ENCODE measurements at places on chromosomes 2 and 18. TPM values are rescaled to one million over a fixed set of nuclear protein-coding genes. Genes with fewer than 3 reads are reported as not detected.

RSAD2 gene
- total RNA-seq: 5.4 TPM

REG3G gene
- not detected for total RNA-seq

TET3 gene
- total RNA-seq: 19.7 TPM

METTL4 gene
- total RNA-seq: 28.3 TPM

PLA2R1 gene
- total RNA-seq: not detected

SPATA3 gene
- 1.9 TPM for total RNA-seq

UGT1A5 gene
- total RNA-seq: not detected

DCC gene
- not detected for total RNA-seq

PDE6D gene
- total RNA-seq: 37.8 TPM

BOLL gene
- 0.10 TPM for total RNA-seq

ID2 gene
- 223 TPM for total RNA-seq

HRH4 gene
- 0.16 TPM for total RNA-seq

TMEM169 gene
- total RNA-seq: 1.6 TPM

PTPN4 gene
- total RNA-seq: 46.5 TPM

C1QL2 gene
- total RNA-seq: not detected

CHRNG gene
- not detected for total RNA-seq

DPP4 gene
- total RNA-seq: 52.9 TPM

ACOXL gene
- total RNA-seq: 0.44 TPM

GTF3C2 gene
- total RNA-seq: 58.7 TPM

STEAP3 gene
- not detected for total RNA-seq

DNA sequence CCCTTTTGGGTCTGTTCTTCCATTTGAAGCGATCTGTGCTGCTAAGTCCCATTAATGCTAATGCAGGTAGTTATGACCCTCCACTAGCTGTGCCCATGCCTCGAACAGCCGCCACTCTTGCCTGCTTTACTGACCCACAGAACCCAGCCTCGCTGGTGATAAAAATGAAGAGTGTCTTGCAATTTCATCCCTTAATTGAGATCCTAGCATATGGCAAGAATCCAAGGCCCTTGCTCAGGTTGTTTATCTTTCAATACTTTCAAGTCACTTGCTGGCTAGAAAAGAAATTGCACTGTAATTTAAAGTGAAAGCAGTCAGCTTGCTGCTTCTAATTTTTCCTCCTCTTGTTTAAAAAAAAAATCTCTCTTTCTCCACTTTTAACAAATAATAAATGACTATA lies 73.6 kb downstream of the ZNF521 start:
- no peak for DNase-seq

DNA sequence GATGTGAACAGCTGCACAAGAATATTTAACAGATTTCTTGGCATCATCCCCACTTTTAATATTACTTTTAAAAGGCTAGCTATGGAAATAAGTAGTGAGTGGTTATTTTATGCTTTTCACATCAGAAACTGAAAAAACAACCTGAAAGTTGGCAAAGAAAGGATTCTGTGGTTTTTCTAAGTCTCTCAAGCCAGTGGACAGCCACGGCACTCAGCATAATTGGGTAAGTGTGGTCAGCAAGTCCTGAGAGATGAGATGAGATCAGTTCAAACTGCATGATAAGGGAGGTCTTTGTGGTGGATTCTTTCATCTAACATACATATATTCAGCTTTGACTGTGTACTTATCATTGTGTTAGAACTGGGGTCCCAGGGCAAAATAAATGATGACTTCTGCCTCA lies 105.2 kb downstream of the LYPD6B start:
- DNase-seq: no peak

- DNase-seq: peak; percentile 31
These were observed at the start of gene FAM124B for GRCh38 chr2:224401641-224402342. Gene FAM124B (minus strand): TSS chr2:224402107. CDS start chr2:224401768, 339 bp downstream.

DNA sequence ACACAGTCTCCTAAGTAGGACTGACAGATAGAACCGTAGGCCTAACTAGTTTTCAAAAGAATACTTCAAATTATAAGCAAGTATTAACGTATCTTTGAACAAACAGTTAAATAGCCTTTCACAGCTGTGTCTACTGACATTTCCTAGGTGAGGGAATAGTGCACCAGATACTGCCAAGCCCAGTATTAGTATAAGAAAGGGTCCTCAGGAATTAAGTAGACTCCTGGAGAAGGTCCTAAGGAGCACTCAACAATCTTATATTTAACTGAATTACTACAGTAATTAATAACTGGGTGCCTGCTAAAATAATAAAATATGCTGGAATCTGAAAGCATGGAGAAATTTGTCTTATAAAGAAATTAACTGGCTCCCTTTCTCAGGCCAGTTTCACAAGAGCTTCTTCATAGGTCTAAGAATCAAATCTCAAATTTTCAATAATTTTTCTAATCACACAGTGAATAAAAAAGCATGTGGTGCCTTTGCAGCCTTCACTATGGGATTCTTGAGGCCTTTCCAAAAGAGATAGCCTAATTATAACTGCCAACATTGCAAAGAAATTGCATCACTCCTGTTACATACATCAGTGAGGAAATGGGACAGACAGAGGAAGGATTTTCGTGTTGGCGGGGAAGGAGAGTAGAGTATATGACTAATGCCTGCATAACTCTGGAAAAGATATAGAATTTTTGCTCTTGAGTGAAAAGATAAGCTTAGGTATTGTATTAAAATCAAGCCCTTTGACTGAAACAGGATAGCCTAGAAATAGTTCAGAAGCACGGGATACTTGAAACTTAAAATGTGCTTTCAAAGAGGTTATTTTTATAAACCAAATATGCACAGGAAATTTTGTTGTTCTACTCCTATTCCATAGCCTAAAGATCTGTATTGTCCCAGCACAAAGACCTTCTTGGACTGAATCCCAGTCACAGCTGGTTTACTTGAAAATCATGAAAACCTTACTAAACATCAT lies 228.6 kb upstream of the STK17B start:
- no peak for DNase-seq

DNA sequence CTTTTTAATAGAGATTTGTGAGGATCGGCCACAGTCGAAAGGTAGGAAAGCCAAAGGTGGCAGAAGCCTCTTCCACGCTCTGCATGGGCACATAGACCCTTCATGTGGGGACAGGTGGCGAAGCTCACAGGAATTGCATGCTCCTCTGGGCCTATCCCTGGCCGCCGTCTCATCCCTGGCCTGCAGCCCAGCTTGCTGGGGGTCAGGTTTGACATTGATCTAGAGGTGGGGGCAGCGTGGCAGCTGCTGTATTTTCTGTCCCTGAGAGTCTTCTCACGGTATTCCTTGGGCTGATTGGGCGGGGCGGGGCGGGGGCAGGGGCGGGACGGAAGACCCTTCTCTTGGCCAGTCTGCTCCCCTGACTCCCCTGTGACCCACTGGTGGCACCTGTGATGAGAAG lies 48.9 kb downstream of the STK25 start:
- no peak for DNase-seq

DNA sequence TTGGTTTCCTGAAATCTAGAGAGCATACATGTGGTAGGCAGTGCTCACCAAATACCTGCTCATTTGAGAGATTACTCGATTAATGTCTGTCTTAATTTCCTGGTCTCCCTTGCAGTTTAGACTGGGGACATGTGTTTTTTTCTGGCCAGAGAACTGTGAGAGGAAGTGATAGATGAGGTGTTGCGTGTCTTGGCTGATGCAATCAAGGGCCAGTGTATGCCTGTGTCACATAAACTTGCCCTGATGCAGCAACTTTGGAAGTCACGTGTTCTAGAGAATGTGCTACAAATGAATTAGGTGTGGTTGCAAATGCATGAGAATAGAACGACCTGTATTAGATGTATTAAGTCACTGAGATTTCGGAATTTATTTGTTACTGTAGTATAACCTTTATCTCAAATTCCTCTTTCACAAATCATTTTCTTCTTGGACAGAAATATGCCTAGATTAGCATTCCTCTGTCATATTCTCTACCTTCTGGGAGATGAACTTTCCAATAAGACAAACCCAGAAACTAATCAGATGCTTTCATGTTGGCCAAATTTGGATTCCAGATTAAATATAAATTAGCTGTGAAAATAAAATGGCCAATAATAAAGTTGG lies 9.9 kb upstream of the IL1A start:
- DNase-seq: peak; percentile 60

- DNase-seq: no peak
These were observed 1137.6 kb upstream of the NXPH2 start for GRCh38 chr2:139917690-139918384.

GRCh38 chr2:226772389-226773179 lies 27.0 kb downstream of the IRS1 start:
- DNase-seq: no peak

DNA sequence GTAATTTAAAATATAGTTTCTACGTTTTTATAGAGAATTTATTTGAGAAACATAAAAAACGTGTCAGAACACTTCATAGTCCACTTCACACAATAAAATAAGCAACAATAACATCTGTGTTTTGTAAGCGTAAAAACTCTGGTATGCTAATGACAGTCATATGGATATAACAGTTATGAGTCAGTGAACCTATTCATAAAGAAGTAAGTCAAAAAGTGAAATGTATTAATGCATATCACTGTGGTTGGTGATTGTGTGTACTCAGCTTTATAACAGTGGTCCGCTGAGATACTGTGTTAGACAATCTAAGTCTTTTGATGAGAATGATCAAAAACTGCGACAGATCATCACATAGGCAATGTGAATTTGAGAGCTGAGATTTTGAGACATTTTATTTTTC lies 153.2 kb downstream of the WDR7 start:
- no peak for DNase-seq

GRCh38 chr2:86358957-86359356 lies 21.5 kb upstream of the REEP1 start:
- no peak for DNase-seq

DNA sequence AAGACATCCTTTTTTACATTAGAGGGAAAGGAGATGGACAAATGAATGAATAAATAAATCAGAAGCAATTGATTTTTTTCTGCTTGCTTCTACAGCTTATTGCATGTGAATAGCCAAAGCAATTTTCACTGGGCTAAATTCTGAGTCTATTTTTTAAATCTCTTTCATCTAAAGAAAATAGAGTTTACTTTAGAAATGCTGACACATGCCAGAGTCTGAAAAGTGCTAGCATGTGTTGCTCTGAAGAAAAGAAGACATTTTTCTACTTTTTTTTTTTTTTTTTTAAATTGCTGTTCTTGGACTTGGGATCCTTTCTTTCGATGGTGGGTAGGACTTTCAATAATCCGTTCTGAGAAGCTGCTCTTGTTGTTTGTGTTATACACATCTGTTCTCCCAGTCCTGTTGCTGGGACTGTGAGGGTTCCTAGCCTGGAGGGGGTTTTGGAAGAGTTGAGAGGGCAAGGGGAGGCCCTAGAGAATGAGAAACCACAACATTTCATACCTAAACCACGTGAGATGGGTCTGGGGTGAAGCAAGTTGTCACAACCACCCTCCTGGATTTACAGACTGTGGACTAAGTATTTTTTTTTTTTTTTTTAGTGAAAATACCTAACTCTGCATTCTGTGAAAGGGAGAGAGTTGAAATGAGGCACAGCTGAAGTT lies 193.5 kb downstream of the PRKCE start:
- no peak for DNase-seq

- no peak for DNase-seq
These were observed 126.9 kb upstream of the PIK3C3 start for GRCh38 chr18:41828137-41828536.

DNA sequence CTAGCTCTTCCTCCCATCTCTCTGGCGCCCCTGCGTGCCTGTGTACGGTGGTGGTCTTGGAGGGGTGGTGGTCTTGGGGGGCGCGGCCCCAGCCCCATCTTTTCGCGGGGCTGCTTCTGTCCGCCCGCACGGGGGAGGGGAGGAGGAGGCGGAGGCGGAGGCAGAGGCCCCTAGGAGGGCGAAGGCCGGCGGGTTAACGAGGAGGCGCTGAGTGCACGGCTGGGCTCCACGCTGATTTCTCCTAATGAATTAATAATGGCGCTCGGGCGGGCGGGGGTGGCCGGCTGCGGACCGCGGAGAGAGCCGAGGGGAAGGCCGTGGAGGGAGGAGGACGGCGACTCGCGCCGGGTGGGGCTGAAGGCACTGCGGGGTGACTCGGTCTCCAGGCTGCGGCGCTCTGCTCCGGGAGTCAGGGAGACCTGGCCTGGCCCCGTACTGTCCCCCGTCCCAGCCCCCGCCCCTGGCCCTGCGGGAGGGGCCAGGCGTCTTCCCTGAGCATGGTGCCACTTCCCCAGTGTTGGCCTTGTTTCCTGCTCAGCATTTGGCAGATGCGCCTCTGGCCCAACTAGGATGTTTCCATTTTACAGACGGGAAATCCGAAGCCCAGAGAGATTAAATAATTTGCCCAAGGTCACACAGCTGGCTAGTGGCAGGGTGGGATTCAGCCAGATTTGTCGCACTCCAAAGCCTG lies 6.0 kb downstream of the GAREM2 start:
- DNase-seq: no peak

GRCh38 chr2:21382701-21383520 lies 259.1 kb downstream of the TDRD15 start:
- DNase-seq: no peak

- DNase-seq: no peak
These were observed 283.1 kb downstream of the CELF4 start for GRCh38 chr18:37282386-37283037.

GRCh38 chr2:9250498-9251153 lies 44.0 kb downstream of the ASAP2 start:
- DNase-seq: no peak

DNA sequence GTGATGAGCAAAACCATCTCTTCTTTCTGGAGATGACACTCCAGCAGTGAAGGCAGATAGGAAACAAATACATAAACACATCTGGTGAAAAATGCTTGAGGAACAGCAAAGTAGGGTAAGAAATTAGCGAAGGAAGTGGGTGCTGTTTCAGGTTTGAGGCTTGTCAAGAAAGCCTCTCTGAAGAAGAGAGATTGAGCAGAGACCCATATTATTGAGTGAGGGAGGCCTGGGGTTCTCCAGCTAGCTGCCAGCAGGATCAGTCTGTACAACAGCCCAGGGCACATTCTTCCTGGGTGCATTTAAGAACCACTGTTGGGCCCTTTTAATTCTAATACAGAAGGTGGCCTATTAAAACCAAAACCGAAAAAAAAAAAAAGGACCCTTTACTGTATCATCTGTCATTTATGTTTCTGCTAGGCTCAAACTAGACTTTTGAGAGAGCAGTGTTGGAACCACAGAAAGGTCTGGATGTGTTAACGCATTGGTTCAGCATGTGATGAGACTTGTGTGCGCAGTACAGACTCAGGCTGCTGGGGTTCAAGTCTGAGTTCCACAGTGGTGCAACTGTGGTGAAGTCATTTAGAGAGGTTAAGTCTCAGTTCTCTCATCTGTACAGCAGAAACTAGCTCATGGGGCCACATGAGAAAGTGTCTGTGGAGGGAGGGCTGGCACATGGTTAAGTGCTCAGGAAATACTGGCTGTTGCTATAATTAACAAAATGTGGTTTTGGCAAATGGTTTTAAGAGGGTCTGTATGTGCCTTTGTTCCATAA lies 28.9 kb downstream of the MGAT5 start:
- DNase-seq: peak; percentile 65

DNA sequence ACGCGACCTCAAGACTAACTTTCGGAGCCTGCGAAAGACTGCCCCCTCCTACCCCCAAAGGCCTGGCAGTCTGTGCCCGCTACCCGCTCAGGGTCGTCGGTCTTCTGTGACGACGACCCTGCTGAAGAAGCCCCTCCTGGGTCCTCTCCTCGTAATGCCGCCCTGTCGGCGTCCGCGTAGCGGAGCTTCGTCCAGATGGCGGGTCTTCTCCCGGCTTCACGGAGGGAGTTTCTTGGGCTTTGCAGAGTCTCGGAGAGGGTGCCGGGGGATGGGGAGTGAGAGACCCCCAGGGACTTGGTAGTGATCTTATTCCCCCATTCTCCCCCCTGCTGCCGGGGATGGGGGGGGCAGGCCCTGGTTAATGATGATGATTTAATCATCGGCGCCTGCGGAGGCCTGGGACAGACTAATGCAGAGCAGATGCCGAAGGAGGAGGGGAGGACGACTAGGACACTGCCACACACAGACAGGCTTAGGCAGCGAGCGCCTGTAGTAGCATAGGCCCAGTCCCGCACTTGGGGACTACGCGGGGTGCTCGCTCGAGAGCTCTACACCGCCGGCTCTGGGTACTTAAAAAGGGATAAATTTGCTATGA lies 528 bp upstream of the PCGF1 start:
- DNase-seq: peak; percentile 34
